ENCODE measurements at places on chromosomes 13 and 19. TPM values are rescaled to one million over a fixed set of nuclear protein-coding genes. Genes with fewer than 3 reads are reported as not detected.

DNA sequence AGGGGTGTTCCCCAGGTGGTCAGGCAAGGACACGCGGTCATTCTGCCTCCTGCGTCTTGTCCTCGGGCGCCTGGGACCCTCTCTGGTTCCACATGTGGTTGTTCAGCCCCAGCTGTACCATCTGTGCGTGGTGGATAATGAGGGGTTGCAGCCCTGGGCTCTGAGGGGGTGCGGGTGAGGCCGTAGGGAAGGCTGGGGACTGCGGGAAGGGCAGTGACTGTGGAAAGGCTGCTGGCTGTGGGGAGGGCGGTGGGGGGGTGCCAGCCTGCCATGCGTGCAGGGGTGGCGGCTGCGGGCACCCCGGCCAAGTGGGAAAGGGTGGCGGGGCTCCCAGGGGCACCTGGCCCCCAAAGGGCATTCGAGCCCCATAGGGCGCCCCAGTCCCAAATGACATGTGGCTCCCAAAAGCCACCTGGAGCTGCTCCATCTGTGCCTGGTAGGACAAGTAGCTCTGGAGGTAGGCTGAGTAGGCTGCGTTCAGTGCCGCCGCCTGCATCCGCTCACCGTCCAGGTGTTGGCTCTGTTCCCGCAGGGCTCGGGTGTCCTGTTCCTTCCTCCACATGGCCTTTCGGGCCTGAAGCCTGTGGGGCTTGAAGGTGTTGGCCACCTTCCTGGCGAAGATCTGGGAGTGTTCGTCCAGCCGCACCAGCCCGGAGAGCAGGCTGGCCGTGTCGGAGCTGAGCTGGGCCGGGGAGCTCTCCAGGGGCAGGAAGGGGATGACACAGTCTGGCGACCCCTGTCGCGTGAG, 15.1 kb downstream of the TICAM1 start:
- no peak overlapping the region for H3K4me3 ChIP-seq
- peaks cover 27% of the 10 kb centered on the region for H3K36me3 ChIP-seq
- peak overlapping the region; percentile 15 for H3K27ac ChIP-seq
- no peaks in the 10 kb centered on the region for H3K27me3 ChIP-seq
- DNase-seq = no peak
- H3K4me1 ChIP-seq = peaks cover 16% of the 10 kb centered on the region

DNA sequence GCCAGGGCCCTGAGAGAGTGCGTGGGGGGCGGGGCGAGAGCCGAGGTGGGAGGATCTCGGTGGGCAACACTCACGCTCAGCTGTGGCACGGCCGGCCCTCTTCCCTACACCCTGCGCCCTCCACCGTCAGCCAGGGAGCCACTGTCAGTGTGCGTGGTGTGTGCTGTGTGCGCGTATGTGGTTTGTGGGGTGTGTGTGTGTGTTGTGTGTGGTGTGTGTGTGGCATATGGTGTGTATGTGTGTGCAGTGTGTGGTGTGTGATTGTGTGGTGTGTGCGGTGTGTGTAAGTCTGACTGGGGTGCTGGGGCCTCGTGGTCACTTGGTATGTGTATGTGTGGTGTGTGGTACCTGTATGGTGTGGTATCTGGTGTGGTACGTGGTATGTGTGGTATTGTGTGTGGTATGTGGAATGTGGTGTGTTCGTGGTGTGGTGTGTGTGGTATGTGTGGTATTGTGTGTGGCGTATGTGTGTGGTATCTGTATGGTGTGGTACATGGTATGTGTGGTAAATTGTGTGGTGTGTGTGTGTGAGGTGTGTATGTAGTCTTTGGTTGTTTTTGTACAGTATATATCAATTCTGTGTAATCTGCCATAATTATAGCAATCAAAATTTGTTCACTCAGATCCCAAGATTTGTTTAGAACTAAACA, 5.1 kb downstream of the GRK1 start:
- H3K27ac ChIP-seq = no peak overlapping the region
- no peak for DNase-seq
- no peaks in the 10 kb centered on the region for H3K4me1 ChIP-seq

The ZNF611 gene
- 12.7 TPM for total RNA-seq

The ZNF256 gene
- 5.5 TPM for total RNA-seq

The THSD8 gene
- not detected for total RNA-seq
